ENCODE measurements at places on chromosomes 2 and 18.

DNA sequence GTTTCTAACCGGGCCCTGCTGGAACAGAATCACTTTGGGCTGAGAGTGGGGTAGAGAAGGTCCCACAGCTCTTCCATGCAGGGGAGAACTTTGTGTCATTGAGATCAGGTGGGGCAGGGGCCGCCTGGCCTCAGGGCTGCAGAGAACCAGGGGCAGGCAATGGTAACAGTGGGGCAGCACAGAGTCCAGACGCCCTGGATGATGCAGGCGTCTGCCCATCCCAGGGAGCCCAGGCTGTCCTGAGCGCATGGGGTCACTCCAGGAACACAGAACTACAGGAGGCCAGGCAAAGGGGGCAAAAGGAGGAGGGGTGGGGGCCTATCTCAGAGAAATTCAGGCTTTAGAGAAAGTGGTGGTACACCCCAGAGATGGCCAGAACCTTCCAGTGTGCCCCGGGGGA, 121.3 kb downstream of the NDUFA10 start:
- no peak for DNase-seq

- peak; percentile 50 for DNase-seq
Observed at GRCh38 chr18:58045242-58046092, 1.4 kb downstream of the NEDD4L start.

- DNase-seq: no peak
Observed at GRCh38 chr18:24396082-24396633, 1.5 kb downstream of the OSBPL1A start.

DNA sequence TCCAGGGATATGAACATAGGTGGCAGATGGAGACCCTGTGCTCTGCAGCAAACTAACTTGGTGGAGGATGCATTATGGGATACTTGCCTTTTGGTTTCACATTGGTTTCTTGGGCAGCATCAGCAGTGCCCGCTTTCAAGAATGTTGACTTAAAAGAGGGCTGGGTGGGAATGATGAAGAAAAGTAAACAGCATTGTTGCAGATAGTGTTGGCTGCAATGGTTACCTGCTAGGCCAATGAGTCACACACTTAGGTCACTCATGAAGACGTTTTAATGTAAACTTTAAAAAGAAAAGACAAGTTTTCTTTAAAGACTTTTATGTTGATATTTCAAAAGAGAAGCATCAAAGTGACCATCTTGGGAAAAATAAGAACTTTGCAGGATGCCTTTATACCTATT, 26.1 kb upstream of the FAM237A start:
- DNase-seq: no peak

DNA sequence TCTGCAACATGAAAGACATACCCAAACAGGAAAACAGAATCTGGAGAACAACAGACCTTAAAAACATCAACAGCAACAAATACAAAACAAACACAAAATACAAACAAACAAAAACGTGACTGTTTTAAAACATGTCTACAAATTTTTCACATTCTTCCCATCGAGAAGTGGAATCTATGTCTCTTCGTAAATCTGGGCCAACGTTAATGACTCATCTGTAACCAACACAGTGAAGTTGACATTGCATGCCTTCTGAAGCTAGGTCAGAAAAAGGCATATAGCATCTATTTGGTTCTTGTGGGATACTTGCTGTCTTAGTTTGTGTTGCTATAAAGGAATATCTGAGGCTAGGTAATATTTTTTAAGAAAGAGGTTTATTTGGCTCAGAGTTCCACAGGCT, 269.0 kb upstream of the FBXO11 start:
- DNase-seq: no peak

GRCh38 chr2:54063967-54064535, 51.4 kb upstream of the ACYP2 start:
- DNase-seq: no peak

DNA sequence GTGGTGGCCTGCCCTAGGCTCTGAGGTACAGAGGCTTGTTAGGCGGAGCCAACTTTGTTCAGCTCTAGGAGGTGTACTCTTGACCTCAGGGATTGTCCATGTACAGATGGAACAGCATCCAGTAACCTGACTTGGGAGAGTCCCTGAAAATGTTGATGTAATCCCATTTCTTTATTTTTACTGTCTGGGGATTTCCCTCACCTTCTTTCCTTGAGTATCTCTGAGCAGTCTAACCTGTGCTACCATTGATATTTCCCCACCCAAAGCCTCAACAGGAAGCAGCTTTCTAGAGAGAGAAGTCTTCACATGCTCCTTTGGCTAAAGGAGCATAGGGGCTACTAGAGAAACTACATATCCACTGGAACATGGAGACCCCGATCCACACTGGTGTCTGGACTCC, 10.4 kb downstream of the IL36A start:
- no peak for DNase-seq

GRCh38 chr2:119735565-119735964, 24.2 kb upstream of the PTPN4 start:
- DNase-seq: no peak

- no peak for DNase-seq
Observed at GRCh38 chr2:215692387-215693079, 256.7 kb upstream of the FN1 start.

DNA sequence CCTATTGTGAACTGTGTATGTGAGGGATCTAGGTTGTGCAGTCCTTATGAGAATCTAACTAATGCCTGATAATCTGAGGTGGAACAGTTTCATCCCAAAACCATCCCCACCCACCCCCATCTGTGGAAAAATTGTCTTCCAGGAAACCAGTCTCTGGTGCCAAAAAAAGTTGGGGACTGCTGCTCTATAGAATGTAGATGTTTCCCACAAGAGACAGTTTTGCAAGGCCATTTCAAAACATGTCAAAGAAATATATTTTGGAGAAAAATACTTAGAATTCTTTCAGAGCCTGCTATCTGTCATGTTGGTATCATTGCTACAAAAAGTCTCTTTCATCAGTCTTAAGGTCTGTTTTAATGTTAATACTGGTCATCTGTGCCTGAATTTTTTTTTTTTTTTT, 4.1 kb upstream of the SLC39A10 start:
- no peak for DNase-seq

Measured in NCI-H187 treated with DMSO at 0.1 percent for 48 hours (cell line).